ENCODE measurements at places on chromosomes 2 and 18.

DNA sequence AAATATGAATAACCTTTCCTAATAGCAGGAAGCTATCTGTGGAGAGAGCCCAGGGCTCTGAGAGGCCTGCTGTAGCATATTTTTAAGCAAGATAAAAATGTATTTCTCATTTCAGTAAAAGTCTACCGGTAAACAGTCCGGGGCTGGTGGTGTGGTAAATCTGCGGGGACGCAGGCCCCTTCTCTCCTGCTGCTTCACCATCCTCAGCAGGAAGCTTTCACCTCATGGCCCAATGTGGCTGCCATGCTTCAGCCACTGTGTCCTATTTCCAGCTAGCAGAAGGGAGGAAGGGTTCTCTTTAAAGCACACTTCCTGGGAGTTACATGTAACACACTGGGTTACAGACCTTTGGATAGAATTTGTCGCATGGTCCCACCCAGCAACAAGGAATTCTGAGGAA is 79.5 kb upstream of the ODC1 start:
- no peak for DNase-seq

GRCh38 chr18:67279988-67280387 is 236.5 kb downstream of the DSEL start:
- DNase-seq, result no peak

- no peak for DNase-seq
Observed at GRCh38 chr2:203623096-203623495, 83.3 kb upstream of the CD28 start.

DNA sequence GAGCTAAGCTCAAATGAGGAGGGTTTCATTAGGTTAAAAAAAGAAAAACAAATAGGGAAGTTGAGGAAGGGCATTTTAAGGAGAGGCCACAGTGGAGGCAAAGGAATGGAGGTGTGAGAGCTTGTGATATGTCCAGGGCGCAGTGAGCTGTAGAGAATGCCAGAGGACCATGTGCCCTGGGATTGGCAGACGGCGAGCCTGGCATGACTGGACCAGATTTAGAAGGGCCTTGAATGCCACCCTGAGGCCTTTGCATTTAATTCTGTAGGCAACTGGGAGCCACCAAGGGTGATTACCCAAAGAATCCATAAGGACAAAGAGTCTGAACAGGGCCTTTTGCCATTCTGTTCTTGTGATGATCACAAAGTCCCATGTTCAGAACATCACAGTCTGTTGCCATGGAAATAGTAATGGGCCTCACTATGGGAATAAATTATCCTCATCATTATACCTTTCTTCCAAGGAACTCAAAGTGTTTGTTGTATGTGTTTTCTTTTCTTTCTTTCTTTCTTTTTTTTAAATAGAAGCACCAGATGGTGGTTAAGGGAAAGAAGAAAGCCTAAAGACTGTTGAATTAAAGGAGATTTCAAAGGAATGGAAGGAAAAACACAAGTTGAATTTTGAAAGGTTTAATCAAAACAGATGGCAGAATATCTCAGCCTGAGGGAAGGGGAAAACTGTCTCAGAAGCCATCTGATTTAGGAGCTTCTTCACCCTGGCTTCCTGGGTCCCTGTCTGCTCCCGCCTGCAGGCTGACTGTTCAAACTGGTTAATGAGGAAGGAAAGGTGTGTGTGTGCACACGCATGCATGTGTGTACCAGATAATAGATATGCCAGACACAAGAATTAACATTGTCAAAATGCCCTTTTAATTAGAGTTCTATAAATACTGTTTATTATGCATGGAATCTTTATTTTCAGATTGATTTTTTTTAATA is 31.6 kb upstream of the NCOA1 start:
- no peak for DNase-seq

GRCh38 chr2:218024871-218025270 is 22.1 kb upstream of the TNS1 start:
- no peak for DNase-seq

GRCh38 chr2:123651151-123651550 is 373.9 kb upstream of the CNTNAP5 start:
- no peak for DNase-seq

Measured in activated T-cell treated with anti-CD3 and anti-CD28 coated beads, Interleukin-2, amount 50 U/mL, for 1 hour (primary cell).